ENCODE measurements at places on chromosomes 5 and 9. TPM values are rescaled to one million over a fixed set of nuclear protein-coding genes. Genes with fewer than 3 reads are reported as not detected.

DNA sequence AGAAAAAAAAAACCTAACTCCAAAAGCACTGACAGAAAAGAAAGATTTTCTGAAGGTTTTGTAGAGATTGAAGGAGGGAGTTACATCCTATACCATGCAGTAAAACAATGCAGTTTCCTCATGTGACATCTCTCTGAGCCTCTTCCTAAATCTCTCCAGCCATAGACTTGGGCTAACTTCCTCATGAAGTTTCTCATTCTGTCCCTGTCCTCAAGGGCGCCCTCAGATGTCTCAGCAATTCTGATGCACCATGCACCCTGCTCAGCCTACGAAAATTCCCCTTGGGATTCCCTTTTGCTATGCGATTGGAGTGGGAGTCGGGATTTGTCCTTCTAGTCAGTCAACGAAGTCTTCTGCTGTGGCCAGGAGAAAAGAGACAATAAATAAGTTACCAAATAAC, 68.9 kb downstream of the FAT2 start:
- no peak for DNase-seq

- DNase-seq, result no peak
Observed at GRCh38 chr9:127522727-127523126, 71.4 kb downstream of the LRSAM1 start.

GRCh38 chr5:155826611-155827507, 500.1 kb upstream of the SGCD start:
- DNase-seq, result no peak

GRCh38 chr5:33037076-33037475, 326.0 kb downstream of the NPR3 start:
- no peak for DNase-seq

- no peak for DNase-seq
Observed at GRCh38 chr5:179393078-179393477, 47.8 kb upstream of the ADAMTS2 start.

Gene MYOZ3
- 1.8 TPM for total RNA-seq

DNA sequence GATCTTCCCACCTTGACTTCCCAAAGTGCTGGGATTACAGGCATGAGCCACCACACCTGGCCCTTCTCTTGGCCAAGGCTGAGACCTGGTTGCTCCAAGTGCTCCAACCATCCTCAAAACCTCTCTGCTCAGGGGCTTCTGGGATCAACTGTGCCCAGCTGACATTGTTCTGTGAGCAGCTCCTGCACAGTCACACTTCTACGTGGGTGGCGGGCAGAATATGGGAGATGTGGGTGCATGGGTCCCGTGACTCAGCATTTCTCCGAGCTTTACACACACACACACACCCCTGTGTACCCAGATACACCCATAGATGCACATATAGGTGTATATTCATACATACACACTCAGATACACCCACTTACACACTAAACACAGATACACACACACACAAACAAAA, 10.5 kb upstream of the MYORG start:
- no peak for DNase-seq

DNA sequence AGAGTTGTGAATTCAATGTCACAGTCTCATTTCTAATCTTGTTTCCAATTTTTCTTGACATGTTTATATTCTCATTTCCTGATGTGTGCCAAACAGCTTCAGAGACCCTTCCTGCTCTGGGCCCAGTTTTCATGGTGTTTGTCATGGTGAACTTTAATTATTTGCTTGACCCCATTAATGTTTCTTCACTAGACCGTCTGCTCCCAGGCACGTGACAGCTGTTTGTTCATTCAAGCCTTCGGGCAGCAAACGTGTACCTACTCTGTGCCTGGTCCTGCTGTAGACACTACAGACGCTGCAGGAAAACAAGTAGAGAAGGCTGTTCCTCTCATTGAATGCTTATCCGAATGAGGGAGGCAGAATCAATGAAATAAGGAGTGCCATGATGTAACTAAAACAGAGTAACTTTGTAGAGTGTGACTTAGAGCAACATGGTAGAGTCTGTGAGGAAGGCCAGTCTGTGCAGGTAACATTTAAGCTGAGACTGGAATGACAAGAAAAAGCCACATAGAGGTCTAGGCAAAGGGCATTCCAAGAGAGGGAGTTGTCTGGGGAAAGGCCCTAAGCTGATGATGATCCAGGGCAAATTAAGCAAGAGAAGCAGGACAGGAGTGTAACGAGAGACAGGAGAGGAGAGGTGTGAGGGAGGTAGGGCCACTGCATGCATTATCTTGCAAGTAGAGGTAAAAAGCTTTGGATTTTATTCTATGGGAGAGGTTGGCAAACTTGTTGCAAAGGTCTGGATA, 191.4 kb downstream of the SEMA5A start:
- no peak for DNase-seq

Gene IFNA1
- not detected for total RNA-seq

DNA sequence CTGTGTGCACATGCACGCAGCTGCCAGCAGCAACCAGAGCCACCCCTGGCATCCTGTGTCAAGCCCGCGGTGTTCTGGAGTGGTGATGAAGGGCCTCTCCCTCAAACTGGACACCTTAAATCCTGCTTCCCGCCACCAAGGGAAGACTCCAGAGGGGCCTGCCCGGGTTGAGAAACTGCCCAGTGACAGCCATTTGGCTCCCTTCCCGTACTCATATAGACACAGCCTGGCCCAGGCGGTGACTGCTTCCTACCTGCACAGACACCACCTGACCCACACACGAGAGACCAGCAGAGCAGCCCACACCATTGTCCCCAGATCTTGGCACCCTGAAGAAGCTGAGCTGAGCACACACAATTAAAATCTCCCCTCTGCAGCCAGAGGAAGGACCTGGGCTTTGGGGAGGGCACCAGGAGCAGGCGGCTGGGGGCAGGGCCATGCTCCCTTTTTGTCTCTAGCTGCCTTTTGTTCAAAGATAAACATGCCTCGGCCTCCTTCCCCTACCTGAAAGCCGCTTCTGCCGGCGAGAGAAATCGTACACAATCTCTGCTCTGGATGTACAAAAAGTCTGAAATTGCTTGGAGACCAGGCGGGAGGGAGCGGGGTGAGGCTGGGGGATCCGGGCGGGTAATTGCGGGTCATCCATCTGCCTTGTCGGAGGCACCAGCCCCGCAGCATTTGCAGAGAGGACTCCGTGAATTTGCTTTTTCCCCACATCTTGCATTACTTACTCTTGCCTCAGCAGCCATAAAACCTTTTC, 78.4 kb downstream of the TSPAN17 start:
- peak; percentile 54 for DNase-seq

Gene CFAP90
- 2.7 TPM for total RNA-seq

Gene PRDM9
- not detected for total RNA-seq

Gene MLANA
- total RNA-seq, result not detected

Gene TERT
- not detected for total RNA-seq

Gene FSTL4
- total RNA-seq, result 32.8 TPM

Gene BRD3
- total RNA-seq, result 20.1 TPM

- DNase-seq, result peak; percentile 31
Observed at GRCh38 chr5:37730896-37731455, 108.9 kb downstream of the GDNF start.

DNA sequence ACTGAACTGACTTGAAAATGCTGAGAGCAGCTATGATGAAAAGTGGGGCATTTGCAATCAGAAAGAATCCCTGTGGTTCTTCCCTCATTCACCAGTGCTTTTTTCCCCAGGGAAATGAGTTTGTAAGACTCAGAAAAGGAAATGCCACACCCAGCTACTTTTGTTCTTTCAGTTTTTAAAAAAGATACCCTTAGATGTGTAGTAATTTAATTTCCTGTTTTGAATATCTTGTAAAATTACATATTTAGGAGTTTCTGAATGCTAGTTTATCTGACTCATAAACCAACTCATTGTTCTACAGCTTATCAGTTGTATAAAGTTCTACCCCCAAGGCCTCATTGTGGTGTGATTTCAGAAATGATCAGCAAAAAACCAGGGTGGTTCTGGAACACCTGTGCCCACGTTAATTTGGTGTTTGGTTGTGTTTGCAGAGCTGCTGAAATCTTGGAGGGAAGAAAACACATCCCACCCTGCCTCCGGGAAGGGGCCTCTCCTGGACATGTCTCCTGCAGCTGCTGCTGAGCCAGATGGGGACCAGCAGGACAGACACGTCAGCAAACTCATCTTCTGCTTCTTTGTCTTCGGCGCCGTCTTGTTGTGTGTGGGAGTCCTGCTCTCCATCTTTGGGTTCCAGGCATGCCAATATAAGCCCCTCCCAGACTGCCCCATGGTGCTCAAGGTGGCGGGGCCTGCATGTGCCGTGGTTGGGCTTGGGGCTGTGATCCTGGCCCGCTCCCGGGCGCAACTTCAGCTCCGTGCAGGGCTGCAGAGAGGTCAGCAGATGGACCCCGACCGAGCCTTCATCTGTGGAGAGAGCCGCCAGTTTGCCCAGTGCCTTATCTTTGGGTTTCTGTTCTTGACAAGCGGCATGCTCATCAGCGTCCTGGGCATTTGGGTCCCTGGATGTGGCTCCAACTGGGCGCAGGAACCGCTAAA, 2.8 kb downstream of the TMEM171 start:
- no peak for DNase-seq

GRCh38 chr5:160064417-160064810, 54.8 kb downstream of the PWWP2A start:
- peak; percentile 39 for DNase-seq

DNA sequence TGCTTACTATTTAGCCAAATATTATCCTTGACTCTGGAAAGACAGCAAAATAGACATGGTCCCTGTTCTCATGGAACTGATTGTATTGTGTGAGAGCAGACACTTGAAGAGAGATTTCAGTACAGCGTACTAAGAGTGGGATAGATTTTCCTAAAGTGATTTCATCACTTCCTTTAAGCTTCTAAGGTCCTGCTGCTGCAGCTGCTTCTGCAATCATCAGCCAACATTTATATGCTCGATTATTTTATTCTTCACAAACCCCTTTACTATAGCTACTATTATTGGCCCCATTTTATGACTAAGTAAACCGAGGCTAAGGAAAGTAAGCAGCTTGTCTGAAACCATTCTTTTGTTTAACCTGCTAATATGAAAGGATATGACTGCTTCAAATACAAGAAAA, 137.7 kb downstream of the SPATA31D1 start:
- no peak for DNase-seq

Gene CCL28
- total RNA-seq, result 0.18 TPM

Gene N4BP3
- total RNA-seq, result 10.8 TPM

Gene WDR41
- total RNA-seq, result 98.8 TPM

Gene FRMD3
- total RNA-seq, result 11.3 TPM

Gene SH3RF2
- 0.09 TPM for total RNA-seq

GRCh38 chr5:127409921-127410675, 107.3 kb upstream of the PRRC1 start:
- no peak for DNase-seq

Gene DOCK8
- 1.8 TPM for total RNA-seq

- DNase-seq, result no peak
Observed at GRCh38 chr5:105134328-105134727, 1571.7 kb upstream of the NUDT12 start.

DNA sequence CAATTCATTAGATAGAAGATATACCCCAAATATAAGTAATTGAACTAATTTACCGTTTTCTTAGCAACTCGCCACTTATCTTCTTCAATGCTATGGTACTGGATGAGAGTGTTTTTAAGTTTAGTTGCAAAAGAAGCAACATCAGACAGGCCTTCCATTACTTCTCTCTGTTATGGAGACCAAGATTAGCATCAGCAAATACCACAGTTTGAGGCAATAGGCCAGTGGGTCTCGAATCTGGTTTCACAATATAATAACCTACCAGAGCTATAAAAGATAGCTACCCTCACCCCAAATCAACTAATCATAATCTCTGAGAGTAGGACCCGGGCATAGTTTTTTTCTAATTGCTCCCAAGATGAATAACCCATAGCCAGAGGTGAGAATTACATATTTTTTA, 5.1 kb downstream of the STARD4 start:
- no peak for DNase-seq

- DNase-seq, result no peak
Observed at GRCh38 chr5:64514612-64515011, 8.8 kb downstream of the RGS7BP start.

Gene MATR3
- total RNA-seq, result 477 TPM

DNA sequence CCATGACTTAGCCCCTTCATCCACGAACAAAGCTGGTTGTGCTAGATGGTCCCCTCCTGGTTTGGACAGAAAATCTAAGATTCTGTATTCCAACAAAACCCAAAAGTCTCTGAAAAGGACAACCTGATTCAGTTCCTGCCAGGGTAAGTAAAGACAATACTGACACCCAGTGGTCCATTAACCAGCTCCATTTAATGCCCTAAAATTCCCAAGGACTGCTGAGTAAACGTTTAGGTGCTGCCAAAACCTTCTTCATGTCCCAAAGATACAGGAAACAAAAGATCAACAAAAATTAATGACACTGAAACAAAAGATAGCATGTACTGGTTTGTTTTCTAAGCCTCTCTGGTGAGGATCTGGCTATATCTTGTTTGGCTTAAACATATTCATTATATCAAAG, 25.3 kb upstream of the PPP1R2B start:
- peak; percentile 11 for DNase-seq

- DNase-seq, result no peak
Observed at GRCh38 chr9:124308606-124309491, 51.1 kb downstream of the NEK6 start.

- no peak for DNase-seq
Observed at GRCh38 chr9:35728041-35728971, 3.7 kb downstream of the TLN1 start.

All from cerebellum (tissue), 4 donors.